GF-D8 (cell line): ENCODE measurements at places on chromosomes 4 and X.

GRCh38 chr4:26345565-26345938 is 24.7 kb downstream of the RBPJ start:
- DNase-seq = no peak

DNA sequence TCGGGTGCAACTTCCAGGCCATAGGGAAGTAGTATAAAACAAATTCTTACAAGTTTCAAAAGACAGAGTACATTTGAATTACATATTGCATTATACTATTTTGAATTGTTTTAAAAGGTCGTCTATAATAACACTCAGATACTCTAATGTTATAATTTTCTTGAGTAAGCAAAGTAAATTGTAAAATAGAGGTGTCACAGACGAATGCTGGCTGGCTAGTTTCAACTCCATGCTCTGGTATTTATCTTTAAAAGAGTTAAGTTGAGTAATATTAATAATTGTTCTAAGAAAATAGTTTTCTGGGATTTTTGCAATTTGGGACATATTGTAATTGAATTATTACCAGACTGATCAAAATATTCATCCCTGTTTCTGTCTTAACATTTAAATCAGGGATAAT is 764.9 kb downstream of the TECRL start:
- no peak for DNase-seq

- no peak for DNase-seq
Measured at GRCh38 chrX:38052096-38052495, 45.7 kb downstream of the SYTL5 start.

DNA sequence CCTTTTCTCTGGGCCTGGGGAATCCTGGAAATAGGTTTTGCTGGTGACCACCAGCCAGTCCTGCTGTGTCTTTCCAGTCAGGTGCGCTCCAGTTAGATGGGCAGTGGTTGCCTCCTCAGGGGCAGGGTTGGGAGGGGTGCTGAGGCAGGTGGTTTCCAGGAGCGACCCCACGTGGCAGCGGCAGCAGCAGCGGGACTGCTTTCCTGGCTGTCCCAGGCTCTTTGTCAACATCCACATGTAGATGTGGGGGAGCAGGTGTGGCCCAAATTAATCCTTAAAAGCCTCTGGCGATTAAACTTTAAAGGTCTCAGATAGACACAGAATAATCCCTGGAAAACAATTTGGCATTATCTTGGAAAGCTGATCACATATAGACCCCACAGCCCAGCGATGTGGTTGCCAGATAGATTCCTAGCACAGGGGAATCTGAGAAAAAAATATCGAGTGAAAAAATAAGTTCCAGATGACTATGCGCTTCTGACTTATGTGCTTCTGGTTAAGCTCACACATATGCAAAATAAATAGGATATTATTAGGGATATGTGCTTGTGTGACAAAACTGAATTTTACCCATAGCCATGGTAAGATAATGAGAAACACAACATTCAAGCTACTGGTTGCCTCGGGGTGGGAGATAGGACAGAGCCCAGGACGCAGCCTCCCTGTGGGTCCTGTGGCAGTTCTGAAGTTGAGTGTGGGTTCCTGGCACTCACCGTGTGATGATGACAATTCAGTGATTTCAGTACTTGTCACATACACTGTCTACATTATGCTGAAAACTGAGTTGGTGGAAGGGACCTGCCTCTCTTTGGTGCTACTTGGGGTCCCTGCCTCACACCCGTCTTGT is 336.4 kb downstream of the ARHGAP10 start:
- no peak for DNase-seq

DNA sequence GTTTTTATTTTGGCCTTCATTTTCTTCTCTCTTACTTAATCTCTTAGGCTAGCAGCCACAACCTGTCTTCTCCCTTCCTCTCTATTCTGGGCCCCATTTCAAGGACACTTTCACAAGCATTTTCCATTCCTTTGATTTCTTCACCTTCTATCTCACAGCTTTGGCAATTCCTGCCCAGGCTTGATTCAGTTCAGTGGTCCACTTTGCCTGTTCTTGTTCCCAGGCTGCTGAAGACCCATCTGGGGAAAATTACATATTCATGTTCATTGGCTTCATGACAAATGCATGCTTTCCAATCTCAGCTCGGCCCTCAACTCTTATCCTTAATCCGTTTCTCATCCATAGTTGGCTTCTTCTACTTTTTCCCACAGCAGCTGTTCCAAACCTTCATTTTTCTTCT is 38.7 kb upstream of the LPAR4 start:
- DNase-seq = no peak

- no peak for DNase-seq
Measured at GRCh38 chrX:107025545-107025944, 25.5 kb upstream of the MORC4 start.
